Esophagus muscularis mucosa (tissue), 4 donors: ENCODE measurements at places on chromosomes 12 and 14. TPM values are rescaled to one million over a fixed set of nuclear protein-coding genes. Genes with fewer than 3 reads are reported as not detected.

DNA sequence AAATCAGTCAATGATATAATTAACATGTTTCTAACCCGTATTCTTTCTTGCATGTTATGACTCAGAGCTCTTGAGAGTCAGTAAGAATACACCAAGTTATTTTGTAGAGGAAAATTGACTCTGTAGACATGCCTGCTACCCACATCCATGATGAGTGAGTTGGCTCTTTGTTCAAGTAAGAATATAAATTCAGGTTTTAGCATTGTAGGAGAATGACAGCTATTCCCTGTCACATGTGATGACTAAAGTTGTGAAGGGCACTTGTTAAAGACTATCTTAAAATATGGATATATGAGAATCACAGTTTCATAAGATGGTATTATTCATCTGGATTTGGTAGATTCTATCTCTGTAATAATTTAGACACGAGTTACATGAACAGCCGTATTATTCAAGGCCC lies 209.1 kb downstream of the CCDC59 start:
- DNase-seq: no peak

- no peak for DNase-seq
Measured at GRCh38 chr12:119072440-119072839, 91.1 kb downstream of the SRRM4 start.

DNA sequence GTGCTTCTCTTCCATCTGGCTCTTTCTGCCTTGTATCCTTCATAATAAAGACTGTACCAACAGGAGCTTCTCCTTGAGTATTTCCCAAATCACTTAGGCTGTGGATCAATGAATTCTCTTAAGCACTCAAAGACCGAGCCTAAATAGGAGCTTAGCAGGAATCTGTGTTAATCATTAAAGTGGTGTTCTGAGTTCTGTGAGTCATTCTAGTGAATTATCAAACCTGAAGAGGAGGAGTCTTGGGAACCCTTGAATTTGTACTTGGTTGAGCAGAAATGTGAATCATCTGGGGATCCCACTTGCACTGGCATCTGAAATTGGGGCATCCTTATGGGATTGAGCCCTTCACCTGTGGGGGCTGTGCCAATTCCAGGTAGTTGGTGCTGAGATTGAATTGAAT lies 946.2 kb downstream of the BCL11B start:
- no peak for DNase-seq

DNA sequence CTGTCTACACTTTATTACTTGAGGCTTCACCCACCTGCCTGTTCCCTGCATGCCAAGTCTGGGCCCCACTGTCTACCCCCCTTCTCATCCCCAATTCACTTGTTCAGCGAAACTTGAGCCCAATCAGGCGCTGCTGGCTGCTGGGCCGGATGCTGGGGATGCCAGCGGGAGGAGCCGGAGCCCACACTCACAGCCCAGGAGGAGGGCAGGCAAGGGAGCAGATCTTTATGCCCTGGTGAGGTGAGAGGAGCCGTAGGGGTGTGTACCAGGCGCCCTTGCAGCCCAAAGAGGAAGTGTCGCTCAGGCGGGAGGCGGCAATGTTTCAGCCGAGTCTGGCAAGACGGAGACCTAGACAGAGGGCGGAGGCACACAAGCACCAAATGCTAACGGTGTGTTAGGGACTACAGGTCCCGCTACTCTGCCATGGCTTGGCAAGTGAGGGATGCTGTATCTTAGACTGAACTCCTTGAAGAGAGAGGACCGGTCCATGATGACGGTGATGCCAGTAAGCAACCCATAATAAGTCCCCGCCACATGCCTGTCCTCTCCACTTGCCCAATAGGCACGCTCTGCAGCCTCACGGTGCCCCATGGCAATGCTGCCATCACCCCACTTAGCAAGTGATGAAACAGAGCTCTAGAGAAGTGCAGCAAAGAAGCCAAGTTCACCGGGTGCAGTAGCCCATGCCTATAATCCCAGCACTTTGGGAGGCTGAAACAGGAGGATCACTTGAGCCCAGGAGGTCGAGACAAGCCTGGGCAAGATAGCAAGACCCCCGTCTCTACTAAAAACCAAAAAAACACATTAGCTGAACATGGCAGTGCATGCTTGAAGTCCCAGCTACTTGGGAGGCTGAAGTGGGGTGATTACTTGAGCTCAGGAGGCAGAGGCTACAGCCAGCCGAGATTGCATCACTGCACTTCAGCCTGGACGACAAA lies 41.6 kb downstream of the LRRC74A start:
- DNase-seq: no peak

DNA sequence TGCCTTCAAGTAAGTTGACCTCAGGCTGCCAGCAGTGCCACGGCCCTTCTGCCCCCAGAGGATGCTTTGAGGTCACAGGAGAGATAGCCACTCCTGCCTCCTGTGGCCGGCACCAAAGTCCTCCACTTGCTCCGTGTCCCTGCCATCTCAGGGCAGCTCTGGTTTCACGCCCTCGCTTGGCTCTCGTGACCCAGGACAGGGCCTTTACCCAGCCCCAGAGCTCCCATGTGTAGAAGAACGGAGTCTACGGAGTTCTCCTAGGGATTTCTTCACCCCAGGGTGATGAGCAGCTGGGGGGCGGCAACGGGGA lies 178.1 kb downstream of the ADGRD1 start:
- no peak for DNase-seq

DNA sequence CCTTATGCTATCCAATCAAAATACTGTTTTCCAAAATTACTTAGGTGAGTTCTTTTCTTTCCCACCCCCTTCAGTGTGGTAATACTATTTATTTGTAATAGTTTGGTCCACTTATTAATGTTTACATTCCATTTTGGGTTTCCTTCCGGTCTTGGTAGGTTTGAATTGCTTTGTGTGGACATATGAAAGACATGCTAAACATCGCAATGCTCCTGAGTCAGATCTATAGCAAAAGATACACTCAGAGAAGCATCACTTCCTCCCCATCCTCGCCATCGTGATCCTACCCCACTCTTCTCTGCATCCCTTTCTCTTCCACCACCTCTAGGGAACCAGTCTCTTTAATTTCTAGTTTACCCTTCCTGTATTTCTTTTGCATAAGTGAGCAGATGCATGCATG lies 30.0 kb downstream of the TUNAR start:
- no peak for DNase-seq

Gene TEX52
- total RNA-seq: not detected

Gene TMCC3
- 30.5 TPM for total RNA-seq

- DNase-seq: peak; percentile 64
Measured at GRCh38 chr12:25482625-25483024, 70.5 kb downstream of the LMNTD1 start.

Gene AKAP5
- total RNA-seq: 0.45 TPM

GRCh38 chr12:80325167-80325959 lies 118.7 kb upstream of the PTPRQ start:
- no peak for DNase-seq

GRCh38 chr14:43894534-43894933 lies 612.5 kb downstream of the FSCB start:
- no peak for DNase-seq

Gene ASB2
- total RNA-seq: 53.5 TPM

DNA sequence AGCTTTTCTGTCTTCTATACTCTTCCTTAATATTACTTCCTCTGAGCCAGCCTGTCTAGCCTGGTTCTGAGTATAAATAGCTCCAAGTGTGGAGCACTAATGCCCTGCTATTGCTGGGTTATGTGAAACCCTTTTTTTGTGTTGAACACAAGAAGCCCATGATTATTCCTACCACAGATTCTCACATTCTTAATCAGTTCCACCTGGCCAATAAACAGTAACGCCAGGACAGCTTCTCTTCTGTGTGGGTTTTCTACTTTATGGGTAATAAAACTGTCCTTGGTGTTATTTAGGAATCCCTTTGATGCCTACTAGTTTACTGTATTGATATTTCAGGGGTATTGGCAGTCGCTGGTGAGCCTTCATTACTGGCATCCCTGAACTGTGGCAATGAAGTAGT lies 48.9 kb upstream of the LRIG3 start:
- no peak for DNase-seq

DNA sequence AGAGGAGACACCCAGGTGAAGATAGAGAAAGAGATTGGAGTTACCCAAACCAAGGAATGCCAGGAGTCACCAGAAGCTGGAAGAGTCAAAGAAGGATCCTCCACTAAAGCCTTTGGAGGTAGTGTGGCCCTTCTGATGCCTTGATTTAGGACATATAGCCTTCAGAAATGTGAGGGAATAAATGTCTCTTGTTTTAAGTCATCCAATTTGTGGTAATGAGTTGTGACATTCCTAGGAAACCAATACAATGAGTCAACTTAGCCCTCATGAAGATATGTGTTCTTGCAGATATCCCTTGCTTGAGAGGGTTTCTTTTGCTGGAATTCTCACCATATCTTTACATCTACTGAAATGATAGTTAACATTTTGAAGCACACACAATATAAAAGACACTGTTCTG lies 58.8 kb downstream of the CCER1 start:
- DNase-seq: no peak

Gene LTBP2
- total RNA-seq: 151 TPM

GRCh38 chr14:52342849-52343596 lies 28.9 kb downstream of the PTGER2 start:
- no peak for DNase-seq

- no peak for DNase-seq
Measured at GRCh38 chr14:24274101-24274543, 2.7 kb upstream of the RABGGTA start.

Gene MYRFL
- not detected for total RNA-seq

DNA sequence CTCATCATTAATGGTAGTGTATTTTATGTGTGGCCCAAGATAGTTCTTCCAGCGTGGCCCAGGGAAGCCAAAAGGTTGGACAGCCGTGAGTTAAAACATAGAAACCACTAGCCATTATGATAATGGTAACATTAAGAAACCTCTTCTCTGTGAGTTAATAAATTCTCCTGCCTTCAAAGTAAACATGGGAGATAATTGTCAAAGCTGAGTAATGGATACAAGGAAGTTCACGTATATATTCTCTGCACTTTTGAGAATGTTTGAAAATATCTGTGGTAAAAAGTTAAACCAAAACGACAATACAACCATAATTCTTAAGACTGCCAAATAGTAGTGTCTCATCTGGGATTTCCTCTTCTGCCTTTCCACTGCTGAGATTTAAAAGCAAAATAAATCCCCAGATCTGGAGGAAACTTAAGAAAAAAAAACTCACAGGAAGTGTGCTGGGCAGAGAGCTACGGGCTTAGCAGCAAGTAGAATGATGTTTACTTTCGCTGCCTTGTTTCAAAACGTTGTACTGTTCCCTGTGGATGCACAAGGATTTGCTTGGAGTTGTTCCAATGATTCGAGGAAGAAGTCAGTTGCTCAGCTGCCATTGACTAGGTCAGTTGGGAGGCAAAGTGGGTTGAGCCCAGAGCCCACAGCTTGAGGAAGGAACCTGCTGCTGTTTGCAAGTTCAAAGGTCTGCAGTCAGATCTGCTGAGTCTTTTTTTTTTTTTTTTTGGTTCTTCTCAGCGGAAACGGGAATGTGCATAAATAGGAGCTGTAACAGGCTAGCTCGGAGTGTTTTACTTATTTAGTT lies 1.7 kb downstream of the TPCN1 start:
- DNase-seq: no peak

GRCh38 chr12:83326666-83327065 lies 640.0 kb downstream of the TMTC2 start:
- no peak for DNase-seq

DNA sequence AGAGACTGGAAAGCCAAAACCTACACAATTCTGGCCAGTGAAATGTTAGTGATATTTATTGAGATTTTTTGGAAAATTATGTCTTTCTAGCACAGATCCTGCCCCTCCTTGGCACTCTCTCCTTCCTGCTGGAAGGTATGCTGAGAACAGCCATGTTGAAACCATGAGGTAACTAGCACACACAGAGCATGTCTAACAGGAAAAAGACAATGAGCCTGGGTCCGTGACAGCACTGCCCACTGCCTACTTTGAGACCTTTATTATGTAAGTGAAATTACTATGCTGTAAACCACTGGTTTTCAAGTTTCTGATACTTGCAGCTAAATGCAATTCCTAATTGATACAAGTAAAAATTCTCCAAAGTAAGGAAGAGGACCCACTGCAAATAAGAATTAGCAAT lies 81.6 kb upstream of the SINHCAF start:
- no peak for DNase-seq

GRCh38 chr14:73463411-73463810 lies 5.1 kb upstream of the NUMB start:
- no peak for DNase-seq

GRCh38 chr14:65943150-65943549 lies 530.6 kb downstream of the FUT8 start:
- DNase-seq: no peak

GRCh38 chr14:20332431-20332787 lies 670 bp downstream of the CCNB1IP1 start:
- DNase-seq: no peak

- no peak for DNase-seq
Measured at GRCh38 chr12:70246580-70246979, 3.3 kb downstream of the CNOT2 start.

DNA sequence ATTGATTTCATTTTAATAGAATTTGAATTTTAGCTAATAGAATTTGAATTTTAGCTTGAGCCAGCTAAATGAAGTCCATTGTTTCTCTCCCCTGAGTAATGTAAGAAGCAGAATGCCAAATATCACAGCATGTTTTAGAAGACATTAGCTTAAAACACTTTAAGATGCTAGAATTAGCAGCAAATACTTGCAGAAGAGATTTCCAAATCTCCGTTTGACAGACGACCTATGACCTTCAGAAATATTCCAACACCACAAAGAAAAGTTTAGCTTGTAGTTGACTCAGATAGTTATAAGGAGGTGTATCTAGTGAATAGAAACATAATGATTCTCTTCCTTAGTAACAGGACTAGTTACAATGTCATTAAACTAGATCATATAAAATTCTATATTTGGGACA lies 51.7 kb upstream of the MYF6 start:
- DNase-seq: no peak

Gene TAS2R42
- total RNA-seq: not detected

GRCh38 chr12:79648881-79649280 lies 41.9 kb downstream of the PAWR start:
- DNase-seq: no peak

DNA sequence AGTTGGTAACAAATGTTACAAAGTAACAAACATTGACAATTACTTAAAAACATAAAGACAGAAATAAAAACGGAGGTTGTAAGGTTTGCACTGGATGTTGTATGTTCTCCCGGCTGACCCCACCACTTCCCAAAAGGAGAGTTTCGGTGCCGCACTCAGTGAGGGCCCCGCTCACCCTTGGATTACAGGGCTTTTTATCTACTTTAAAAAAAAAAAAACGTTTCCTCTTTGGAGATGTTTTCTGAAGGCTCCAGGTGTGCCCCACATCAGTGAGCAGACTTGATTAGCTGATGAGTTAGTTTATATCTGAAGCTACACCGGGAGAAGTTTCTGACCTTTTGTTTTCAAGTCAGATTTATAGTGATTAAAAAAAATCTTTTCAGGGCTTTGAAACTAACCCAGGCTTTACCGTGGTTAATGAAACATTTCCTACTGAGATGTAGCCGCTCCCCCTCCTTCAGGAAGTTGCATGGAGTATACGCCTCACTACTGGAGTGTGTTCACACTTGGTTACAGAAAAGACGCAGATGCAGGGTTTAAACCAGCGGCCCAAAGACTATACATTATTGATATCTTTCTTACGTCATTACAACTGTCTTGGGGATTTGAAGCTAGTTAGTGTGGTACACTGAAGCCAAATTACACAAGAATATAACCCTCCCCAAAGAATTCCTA lies 38.0 kb upstream of the BCL7A start:
- no peak for DNase-seq

Gene TMEM117
- total RNA-seq: 11.2 TPM

GRCh38 chr12:52920937-52921336 lies 16.1 kb upstream of the KRT8 start:
- no peak for DNase-seq

Gene FSCB
- total RNA-seq: not detected

GRCh38 chr12:109458086-109458485 lies 19.0 kb downstream of the KCTD10 start:
- DNase-seq: no peak

Gene AQP5
- total RNA-seq: not detected

Gene SERPINA1
- 1.7 TPM for total RNA-seq

Gene KRT73
- total RNA-seq: not detected
